ENCODE measurements at places on chromosomes 7 and 10.

- DNase-seq, result no peak
These were observed 80.4 kb upstream of the JAZF1 start for GRCh38 chr7:28260969-28261368.

DNA sequence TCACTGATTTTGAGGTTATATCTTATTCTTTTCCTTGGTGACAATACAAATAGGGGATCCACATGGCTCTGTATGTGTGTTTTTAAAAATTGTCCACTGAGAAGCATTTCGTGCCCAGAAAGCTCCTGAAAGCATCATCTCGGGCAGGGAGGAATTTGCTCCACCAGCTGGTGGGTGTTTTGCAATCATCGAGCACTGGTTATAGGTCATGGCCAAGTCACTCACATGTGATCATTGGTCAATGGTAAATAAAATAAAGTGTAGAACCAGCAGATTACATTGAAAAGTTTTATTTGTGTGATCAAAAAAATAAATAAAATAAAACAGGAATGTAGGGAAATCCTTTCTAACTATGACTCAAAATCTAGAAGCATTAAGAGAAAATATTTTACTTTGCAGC, 23.0 kb upstream of the SNX13 start:
- no peak for DNase-seq

DNA sequence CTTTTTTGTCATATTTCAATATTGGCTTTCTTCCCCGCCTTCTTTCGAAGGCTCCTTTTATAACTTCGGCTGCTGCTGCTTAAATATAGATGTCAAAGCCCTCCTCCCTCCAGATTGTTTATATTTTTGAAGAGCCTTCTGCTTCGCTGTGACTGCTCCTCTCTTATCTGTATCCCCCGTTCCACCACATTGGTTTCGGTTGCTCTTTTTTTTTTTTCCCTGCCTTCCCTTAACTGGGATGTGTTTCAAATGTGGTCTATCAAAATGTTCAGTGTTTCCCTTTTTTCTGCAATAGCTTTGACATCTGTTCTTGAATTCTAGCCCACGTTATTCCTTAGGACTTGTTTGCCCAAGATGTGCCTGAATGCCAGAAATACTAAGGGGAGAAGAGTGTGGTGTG, 96.4 kb downstream of the CUX1 start:
- DNase-seq, result no peak

- DNase-seq, result no peak
These were observed 9.5 kb upstream of the ASB4 start for GRCh38 chr7:95476072-95476847.

GRCh38 chr10:121710207-121710606, 112.0 kb upstream of the FGFR2 start:
- no peak for DNase-seq

DNA sequence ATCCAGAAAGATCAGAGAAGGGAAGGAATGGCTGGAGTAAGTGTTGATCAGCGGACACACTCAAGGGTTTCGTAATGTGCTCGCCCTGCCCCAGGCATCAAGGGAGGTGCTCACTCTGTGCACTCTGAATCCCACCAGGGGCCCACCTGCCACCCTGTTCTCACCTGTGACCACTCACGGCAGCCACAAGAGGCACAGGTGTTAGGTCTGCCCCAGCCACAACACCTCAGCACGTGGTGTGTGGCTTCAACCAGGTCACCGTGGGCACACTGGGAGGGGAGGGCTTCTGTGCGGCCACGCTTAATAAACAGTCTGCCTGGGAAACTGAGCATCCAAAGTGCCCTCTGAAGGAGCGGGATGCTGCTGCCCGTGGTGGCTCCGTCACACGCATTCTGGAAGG, 49.8 kb downstream of the CUX1 start:
- no peak for DNase-seq

GRCh38 chr10:44132361-44133289, 252.3 kb downstream of the CXCL12 start:
- DNase-seq, result no peak

- no peak for DNase-seq
These were observed 145.1 kb upstream of the GPR26 start for GRCh38 chr10:123521076-123521475.

DNA sequence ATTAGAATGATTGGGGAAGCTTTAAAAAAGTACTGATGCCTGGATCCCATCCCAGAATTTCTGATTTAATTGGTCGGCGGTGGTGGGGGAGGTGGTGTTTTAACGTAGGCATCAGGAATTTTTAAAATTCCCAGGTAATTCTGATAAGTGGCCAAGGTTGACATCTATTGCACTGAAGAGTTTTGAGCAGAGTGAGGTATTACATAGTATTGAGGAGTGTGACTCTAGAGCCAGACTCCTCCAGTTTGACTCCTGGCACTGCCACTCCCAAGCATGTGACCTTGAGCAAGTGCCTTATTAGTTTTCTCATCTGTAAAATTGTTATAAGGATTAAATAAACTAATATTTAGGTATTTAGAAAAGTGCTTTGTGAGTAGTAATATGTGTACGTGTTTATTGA, 6.2 kb downstream of the PLEKHA1 start:
- no peak for DNase-seq

- DNase-seq, result no peak
These were observed 14.4 kb downstream of the CAMK2G start for GRCh38 chr10:73859784-73860491.

DNA sequence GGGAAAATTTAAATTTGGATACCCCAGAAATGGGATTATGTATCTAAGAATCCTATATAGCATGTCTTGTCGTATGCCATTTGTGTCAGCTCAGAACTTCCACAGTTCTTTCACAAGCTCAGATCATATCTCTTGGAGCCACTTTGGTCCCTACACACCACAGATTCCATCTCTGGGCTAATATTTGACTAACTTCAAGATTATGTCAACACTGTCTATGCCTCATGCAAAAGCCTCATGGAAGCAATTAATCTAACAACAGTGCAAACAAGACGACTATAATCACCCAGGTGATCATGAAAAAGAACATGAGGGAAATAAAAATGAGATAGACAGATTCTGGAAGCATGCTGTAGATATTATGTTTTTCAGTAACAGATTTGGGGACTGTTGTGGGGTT, 189.1 kb downstream of the LRRTM3 start:
- DNase-seq, result no peak

- no peak for DNase-seq
These were observed 118.0 kb upstream of the PFKP start for GRCh38 chr10:2949221-2949947.

- no peak for DNase-seq
These were observed 28.3 kb downstream of the CCDC3 start for GRCh38 chr10:12973149-12973718.

- DNase-seq, result no peak
These were observed 64.4 kb downstream of the ASB13 start for GRCh38 chr10:5601826-5602495.

- DNase-seq, result no peak
These were observed 592.9 kb upstream of the NRP1 start for GRCh38 chr10:33927347-33927746.

GRCh38 chr10:21150166-21150565, 253.1 kb upstream of the NEBL start:
- no peak for DNase-seq

- DNase-seq, result no peak
These were observed 511.7 kb downstream of the PLXDC2 start for GRCh38 chr10:20327954-20328353.

DNA sequence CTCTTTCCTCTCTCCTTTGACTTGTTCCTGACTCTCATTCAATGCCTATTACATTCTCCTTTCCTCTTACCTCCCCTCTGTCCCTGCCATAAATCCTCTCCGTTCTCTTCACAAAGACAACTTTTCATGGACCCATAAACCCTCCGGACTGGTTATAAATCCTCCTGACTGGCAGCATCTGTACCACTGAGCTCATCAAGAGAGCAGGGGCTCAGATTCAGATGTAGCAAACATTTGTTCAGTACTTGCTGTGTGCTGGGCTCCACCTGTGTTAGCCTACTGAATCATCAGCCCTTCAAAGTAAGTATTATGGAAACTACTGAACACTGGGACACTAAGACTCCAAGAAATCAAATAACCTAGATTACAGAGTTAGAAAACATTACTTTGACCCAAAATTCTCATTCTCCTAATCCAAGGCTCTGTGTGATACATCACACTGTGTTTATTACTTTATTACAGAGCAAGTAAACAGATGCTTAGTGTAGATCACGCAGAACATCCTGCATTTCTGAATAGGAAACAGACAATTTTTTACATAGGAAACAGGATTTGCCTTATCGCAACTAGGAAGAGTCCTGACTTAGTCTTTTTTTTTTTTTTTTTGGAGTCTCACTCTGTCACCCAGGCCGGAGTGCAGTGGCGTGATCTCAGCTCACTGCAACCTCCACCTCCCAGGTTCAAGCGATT, 108.6 kb upstream of the PDE1C start:
- DNase-seq, result no peak

- DNase-seq, result no peak
These were observed 440.6 kb downstream of the PARD3 start for GRCh38 chr10:34374356-34375045.

- no peak for DNase-seq
These were observed 63.0 kb downstream of the ABRAXAS2 start for GRCh38 chr10:124864421-124865193.

DNA sequence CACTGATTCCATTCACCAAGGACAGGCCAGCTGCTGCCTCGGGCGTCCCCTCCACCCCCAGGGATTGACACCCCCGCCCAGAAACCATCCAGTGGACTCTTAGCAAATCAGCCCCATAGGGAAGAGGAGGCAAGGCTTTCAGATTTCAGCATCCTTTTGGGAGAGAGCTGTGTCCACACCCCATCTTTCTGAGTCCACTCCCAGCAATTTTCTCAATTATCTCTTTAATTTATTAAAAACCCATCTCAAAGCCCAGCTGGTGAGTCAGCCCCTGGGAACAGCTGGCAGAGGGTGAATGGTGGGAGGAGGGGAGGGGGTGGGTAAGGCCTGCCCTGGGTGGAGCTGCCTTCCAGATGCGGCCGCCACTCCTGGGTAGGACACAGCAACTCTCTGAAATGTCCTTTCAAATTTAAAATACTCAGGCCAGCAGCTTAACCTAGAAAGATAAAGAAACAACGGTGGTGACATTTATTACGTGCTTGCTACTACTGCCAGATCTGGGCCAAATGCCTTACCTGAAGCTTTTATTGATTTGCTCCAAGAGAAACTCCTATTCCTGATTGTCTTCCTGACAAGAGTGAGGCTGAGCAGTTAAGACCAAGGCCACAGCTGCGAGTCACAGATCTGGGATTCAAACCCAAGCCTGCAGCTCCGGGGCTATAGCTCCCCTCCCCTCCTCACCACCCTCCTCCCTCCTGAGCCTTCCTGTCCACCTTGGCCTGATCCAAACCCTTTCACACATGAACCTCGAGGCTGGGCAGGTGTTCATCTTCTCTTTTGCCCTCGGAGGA, 120.4 kb downstream of the RGS10 start:
- DNase-seq, result no peak

DNA sequence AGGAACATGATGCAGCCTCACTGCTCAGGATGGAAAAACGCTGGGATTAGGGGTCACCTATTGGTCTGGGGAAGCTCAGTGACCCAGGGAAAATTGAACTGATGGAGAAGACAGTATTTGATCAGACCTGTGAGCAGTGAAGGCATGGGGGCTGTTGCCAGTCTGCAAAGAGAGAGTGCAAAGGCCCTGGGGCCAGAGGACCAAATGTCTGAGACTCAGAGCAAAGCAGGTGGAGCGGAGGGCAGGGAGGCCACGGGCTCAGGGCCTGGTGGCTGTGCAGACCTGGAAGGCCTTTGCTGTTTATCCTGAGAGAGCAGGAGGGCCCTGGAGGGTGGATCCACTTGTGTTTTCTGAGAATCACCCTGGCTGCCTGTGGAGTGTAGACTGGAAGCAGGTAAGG, 67.1 kb downstream of the INPP5A start:
- DNase-seq, result no peak

GRCh38 chr7:26193432-26194207, 6.9 kb downstream of the HNRNPA2B1 start:
- no peak for DNase-seq

- no peak for DNase-seq
These were observed 6.3 kb upstream of the UNCX start for GRCh38 chr7:1226186-1226901.

DNA sequence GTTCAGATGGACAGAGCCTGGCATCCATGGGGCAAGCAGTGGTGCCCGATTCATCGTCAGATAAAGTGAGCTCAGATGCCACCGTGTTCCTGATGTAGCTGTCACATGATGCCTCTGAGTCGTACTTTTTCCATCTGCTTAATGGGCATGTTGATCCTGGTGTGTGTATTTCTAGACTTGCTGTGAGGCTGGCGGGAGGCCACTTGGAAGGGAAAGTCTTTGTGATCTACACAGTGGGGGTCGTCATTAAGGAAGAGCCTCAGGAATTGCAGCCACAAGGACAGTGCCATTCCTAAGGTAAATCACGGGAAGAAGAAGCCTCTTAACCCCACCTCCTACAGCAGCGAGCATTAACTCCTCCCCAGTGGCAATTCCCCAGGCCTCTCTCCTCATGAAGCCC, 63.0 kb downstream of the RGS10 start:
- no peak for DNase-seq

GRCh38 chr10:127278001-127278400, 81.6 kb upstream of the INSYN2A start:
- no peak for DNase-seq

DNA sequence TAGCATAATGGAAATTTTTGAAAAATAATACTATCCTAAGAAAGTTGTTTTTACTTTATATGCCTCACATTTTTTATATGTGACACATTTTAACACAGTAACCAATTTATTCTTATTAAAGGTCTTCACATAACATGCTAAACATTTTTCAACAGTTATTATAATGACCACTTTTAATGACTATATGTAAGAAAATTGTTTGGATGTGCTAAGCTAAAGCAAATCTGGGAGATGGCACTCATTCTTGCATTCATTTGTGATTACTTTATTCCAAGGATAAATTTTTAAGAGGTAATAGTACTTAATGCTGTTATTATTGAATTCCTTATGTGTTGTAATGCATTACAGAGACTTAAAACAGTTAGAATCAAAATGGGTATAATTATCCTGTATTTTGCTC, 88.1 kb downstream of the ANKIB1 start:
- no peak for DNase-seq

DNA sequence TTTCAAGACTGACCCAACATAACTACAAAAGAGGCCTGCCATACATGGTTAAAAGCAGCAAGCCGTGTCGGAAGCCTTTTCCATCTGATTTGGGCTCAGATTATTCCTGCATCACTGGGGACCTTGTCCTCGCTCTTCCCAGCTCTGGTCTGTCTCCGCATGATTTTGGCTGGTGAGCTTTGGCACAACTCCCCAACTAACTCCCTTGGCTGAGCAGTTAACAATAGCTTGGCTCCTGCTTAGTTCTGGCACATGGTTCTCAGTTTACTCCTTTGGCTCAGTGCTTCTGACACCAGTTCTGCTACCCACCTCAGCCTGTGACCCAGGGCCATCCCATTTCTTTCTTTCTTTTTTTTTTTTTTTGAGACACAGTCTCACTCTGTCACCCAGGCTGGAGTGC, 17.0 kb downstream of the AGK start:
- DNase-seq, result no peak

DNA sequence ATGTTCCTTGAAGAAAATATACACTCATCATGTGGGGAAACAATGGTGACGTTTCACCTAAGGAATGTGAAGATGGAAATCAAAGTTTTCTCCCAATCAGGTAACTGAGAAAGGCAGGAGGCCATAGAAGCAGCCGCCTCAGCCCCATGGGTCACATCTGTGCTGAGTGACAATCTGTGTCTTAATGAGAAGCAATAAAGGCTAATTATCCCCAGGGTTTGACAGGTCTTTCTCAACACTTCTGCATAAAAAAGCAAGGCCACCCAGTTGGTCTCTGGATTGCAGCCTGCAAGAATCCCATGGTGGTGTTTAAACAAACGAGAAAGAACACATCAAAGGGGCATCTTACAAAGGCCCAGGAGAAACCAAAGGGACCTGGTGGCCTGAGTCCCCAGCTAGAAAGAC, 91.1 kb upstream of the TNS3 start:
- DNase-seq, result no peak

- no peak for DNase-seq
These were observed 27.0 kb upstream of the SUN1 start for GRCh38 chr7:805261-805660.

Measured in activated CD4-positive, alpha-beta T cell treated with anti-CD3 and anti-CD28 coated beads, Interleukin-2, amount 10 ng/mL, durations not matched to agents 24 days and 14 days (primary cell).